ENCODE measurements at places on chromosomes 11 and 22.

DNA sequence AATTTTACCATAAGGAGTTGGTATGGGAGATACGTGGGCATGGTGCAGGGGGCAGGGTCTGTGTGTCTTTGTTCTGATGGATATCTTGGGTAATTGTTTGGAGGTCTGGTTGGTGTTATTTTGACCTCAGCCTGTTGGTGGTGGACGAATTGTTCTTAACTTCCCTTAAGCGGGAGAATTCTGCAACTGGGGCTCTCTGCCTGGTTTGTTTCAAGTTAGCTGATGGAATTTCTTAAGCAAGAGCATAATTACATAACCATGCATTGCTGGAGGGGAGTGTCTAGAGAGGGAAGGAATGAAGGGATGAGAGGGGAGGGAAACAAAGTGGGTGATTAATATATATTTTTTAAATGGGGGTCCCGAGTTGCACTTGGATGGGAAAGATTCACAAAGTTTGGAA lies 908.5 kb upstream of the RAG2 start:
- no peak for DNase-seq

DNA sequence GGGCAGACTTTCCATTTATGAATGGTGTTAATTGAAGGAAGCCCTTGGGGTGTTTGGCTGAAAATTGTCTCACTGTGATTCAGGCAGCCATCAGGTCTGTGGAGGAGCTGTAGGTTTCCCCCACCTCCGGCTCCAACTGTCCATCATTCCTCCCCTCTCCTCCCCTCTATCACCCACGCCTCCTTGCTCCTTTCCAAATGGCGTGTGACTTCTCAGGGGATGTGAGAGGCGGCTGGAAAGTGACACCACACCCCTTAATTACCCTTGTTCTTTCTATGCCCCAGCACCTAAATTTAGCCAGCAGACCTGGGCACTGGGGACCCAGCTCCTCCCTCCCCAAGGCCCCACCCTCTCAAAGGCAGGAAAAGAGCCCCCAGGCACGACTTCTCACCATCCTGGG lies 38.1 kb upstream of the SYT7 start:
- no peak for DNase-seq

GRCh38 chr11:93031386-93031785 lies 61.9 kb downstream of the MTNR1B start:
- DNase-seq, result no peak

- no peak for DNase-seq
Measured at GRCh38 chr11:45155058-45155551, 8.7 kb downstream of the PRDM11 start.

- no peak for DNase-seq
Measured at GRCh38 chr11:61694602-61694939, 14.4 kb downstream of the DAGLA start.

GRCh38 chr11:6992026-6992425 lies 28.1 kb downstream of the ZNF214 start:
- no peak for DNase-seq

DNA sequence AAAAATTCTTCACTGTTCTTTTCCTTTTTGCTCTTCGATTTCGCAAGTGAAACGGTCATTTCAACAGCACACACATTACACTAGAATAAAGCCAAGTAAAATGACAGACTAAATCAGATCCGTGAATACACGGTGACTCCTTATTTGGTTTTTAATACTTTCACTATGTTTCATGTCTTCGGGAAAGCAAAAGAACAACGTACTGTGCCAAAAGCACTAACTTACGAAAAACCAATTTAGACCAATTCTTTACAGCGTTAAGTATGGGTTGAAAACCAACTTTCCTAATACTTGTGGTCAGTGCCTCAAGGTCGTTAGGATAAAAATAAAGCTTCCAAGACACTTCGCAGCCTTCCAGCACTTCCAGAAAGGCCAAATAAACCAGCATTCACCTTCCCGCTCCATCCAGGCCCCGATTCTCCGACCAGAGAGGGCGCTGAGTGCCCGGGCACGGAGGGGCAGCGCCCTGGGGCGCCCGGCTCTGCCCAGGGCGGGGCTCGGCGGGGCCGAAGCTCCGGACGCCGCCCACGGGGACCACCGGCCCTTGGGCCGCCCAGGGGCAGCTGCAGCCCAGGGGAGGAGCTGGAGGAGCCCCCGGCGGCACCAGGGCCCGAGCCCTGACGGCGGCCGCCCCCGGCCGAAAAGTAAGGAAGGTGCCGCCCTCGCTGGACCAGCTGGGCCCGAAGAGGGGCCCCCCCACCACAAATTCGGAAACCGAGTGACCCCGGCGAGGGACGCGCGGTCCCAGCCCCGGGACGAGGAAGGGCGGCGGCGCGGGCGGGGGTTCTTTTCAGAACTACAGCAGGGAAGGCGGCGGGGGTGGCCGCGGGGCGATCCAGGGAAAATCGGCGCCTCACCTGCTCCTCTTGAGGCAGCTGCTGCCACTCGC lies 499 bp downstream of the ATL3 start:
- DNase-seq, result peak; percentile 16

DNA sequence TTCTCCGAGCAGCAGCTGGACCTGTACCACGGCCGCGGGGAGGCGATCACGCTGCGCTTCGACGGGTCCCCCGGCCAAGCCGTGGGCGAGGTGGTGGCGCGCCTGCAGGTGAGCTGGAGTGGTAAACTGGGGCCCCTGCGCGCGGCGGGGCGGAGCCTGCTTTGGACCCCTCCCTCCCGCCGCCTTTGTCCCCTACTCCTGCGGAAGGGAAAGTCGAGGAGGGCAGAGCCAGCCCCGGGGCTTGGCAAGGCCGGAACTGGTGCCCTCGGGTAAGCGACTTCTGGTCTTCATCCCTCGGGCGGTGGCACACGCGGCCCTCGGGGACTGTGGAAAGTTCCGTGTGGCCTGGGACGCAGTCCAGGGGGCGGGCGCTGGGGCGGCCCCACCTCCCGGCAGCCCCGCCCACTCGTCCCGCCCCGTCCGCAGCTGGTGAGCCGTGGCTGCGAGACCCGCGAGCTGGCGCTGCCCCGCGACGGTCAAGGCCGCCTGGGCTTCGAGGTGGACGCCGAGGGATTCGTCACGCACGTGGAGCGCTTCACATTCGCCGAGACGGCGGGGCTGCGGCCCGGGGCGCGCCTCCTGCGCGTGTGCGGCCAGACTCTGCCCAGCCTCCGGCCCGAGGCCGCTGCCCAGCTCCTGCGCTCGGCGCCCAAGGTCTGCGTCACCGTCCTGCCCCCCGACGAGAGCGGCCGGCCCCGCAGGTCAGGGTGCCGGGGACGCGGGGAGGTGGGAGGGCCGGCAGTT lies 9.2 kb downstream of the SIPA1 start:
- no peak for DNase-seq

DNA sequence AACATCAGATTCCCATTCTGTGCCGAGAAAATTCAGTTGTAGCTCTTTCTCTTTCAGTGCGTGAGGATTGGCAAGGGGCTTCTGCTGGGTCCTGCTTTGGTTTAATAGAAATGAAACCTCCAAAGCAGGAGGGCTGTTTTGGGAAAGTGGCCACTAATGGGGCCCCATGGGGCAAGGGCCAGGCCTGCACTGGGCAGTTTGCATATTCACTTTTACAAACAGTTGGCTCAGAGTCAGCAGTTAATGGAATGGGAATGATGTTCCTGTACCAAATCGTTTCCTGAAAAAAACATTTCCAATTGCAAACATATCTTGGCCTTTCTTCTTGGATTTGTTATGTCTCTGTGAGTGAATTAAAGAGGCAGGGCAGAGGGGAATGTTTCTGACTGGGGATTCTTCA lies 92.1 kb downstream of the PARVA start:
- DNase-seq, result no peak

DNA sequence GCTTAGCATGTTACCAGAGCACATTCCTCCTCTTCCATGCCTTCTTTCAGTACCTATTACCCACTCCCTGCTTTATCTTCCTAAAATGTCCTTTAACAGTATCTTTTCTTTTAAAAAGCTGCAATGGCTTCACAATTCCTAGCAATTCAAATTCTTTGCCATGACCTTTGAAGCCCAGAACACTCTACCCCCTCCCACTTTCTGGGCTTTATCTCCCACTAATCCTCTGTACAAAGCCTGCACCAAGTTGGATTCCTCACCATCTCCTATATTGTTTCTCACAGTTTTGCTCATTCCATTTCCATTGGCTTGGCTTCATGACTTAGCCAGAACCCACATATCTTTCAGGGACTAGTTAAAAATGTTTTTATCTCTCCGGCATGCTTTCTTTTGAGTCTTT lies 80.9 kb downstream of the FAM76B start:
- DNase-seq, result no peak

DNA sequence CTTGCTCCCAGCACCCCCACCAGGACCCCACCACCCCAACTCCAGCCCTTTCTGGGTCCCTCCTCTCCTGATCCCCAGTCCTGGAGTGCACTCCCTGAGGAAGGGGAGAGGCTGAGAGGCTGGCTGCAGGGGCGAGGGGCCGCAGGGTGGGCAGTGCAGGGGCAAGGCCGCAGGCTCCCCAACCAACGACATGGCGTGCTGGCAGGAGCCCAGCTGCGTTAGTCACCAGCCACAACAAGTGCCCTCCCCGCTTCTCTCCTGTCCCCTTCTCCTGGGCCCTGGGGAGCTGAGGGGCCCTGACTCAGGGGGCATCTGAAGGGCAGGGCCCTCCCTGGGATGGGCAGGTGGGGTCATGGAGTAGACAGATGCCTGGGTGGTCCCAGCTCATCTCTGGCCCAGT lies 2.3 kb downstream of the CABP7 start:
- DNase-seq, result no peak

DNA sequence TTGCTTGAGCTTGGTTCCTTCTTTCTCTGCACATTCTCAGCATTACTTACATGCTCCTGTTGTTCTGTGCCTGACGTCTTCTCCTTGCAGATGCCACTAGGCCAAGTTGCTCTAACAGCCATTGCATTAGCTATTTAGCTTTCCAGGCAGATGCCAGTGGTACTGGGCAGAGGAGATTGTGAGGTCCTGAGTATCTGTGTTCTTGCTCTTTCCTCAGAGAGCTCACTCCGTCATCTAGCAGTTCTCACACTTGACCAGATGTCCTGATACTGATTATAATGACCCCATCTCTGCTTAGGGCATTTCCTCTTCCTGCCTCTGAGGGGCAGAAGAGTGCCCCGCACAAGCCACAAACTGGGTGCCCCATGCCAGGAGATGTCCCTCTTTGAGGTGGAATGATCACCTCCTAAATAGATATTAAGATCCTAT lies 30.7 kb downstream of the ARHGAP1 start:
- no peak for DNase-seq

GRCh38 chr11:27218421-27219038 lies 144.5 kb downstream of the CCDC34 start:
- no peak for DNase-seq

DNA sequence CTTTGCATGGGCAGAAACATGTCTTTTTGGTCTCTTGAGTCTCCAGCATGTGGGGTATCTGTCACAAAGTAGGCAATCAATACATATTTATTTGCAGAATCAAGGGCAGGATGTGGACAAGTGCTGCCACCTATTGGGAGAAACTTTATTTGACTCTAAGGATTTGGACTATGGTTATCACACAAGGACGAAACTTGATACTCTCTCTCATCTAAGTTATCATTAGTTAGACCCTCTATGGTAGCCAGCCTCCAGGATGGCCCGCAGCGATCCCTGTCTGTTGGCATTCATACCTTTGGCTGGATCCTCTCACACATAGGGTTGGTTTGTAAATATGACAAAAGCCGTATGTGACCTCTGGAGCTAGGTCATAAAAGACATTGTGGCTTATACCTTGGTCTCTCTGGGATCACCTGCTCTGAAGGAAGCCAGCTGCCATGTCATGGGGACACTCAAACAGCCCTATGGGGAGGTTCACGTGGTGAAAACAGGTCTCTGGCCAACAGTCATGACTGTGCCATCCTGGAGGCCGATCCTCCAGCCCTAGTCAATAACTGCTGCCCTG lies 1.1 kb upstream of the FBXO7 start:
- DNase-seq, result peak; percentile 20

DNA sequence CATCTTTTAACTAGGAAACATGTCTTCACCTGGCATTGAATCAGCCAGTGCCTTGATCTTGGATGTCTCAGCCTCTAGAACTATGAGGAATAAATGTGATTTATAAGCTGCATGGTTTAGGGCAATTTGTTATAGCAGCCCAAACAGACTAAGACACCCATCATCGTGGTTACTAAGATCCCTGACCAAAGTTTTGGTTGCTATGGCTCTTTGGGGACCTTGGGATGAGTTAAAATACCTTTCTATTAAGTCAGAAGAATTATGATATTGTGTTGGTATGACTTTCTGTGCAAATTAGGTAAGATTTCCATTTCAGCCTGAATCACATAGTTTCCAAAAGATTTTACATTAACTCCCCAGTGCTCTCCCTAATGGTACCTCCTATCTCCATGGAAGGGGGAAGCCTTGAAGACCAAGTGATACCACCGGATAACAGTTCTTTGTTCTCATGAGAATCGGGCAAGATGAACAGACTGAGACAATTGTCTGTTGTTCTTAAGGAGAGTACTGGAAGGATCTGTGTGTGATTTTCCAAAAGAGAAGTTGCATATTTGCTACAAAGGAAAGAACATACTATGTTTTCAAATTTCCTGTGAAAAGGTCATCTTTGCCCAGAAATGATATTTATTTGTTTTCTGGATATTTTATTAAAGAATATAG lies 60.4 kb upstream of the UBASH3B start:
- no peak for DNase-seq

DNA sequence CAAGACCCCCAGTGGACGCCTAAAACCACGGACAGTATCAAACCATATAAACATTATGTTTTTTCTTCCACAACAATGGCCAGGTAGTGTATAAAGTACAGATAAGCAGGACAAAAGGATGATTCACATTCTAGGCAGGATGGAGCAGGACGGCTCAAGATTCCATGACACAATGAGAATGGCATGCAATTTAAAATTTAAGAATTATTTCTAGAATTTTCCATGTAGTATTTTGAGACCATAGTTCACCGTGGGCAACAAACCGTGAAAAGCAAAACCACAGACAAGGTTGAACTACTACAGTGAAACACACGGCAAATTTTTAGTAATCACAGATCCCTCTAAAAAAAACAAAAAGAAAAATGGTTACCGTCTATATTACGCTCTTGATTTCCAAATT lies 7.5 kb downstream of the NARS2 start:
- DNase-seq, result no peak

DNA sequence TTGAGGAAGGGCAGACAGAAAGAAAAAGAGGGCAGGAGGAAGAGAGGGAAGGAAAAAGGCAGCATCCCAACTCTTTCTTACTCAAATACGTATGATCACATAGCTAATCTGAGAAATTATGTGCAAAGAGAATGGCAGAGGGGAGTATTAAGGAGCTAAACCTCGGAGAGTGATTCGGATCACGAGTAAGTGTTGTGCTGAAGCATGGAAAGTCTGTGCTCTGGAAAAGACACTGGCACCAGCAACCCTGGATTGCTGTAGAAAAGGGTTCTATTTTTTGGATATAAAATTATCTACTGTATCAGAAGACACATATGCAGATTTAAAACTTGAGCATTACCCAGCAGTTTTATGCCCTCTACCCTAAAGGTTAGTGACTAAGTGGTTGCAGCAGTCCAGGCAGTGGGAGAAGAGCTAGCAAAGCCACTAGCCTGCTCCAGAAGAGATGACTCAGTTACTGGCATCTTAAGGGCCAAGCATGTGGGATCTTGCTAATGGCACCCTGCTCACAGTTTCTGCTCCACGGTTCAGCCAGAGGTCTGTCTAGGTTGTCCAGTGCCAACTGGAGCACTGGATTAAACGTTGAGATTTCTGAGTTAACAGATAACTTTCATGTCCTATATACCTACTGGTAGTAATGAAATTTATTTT lies 151.7 kb downstream of the SWAP70 start:
- no peak for DNase-seq

Measured in activated CD4-positive, alpha-beta T cell treated with anti-CD3 and anti-CD28 coated beads, Interleukin-2, amount 50 U/mL, for 1 hour (primary cell).